ENCODE measurements at places on chromosomes 7 and 10.

GRCh38 chr10:15558136-15558535 lies 161.6 kb downstream of the ITGA8 start:
- H3K27me3 ChIP-seq: no peaks in the 10 kb centered on the region
- no peaks in the 10 kb centered on the region for H3K36me3 ChIP-seq
- H3K4me3 ChIP-seq: no peak overlapping the region
- no peak for DNase-seq

DNA sequence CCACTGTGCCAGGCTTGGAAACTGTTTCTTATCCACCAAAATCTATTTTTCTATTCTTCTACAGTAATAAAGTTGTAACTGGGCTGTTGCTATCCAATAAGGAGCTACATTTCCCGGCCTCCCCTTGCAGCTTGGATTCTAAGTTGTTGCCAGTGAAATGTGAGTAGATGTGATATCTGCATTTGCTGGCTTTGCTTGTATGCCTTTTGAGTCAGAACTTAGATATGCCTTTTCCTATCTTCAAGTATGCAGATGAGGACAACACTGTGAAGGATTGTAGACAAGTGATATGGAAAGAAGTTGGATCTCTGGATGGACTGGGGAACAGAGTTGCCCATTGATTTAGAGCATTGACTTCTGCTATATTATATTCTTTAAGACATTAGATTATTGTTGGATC lies 236.9 kb downstream of the REEP3 start:
- no peak for DNase-seq
- H3K27ac ChIP-seq: no peak overlapping the region
- no peaks in the 10 kb centered on the region for H3K27me3 ChIP-seq
- no peak overlapping the region for H3K4me3 ChIP-seq
- no peaks in the 10 kb centered on the region for H3K36me3 ChIP-seq

- no peaks in the 10 kb centered on the region for H3K27me3 ChIP-seq
- no peaks in the 10 kb centered on the region for H3K4me1 ChIP-seq
- DNase-seq: no peak
- H3K4me3 ChIP-seq: no peak overlapping the region
- no peak overlapping the region for H3K27ac ChIP-seq
- H3K36me3 ChIP-seq: no peaks in the 10 kb centered on the region
These were observed 118.6 kb upstream of the CARD11 start for GRCh38 chr7:3162289-3162688.

- peaks cover 6% of the 10 kb centered on the region for H3K4me1 ChIP-seq
- H3K27ac ChIP-seq: peak overlapping the region; percentile 75
- H3K27me3 ChIP-seq: no peaks in the 10 kb centered on the region
- H3K36me3 ChIP-seq: no peaks in the 10 kb centered on the region
- peak; percentile 59 for DNase-seq
These were observed 20.2 kb downstream of the SLC16A12 start for GRCh38 chr10:89515031-89515841.

- H3K27me3 ChIP-seq: no peaks in the 10 kb centered on the region
- H3K4me3 ChIP-seq: no peak overlapping the region
- H3K36me3 ChIP-seq: no peaks in the 10 kb centered on the region
- peaks cover 12% of the 10 kb centered on the region for H3K4me1 ChIP-seq
- no peak overlapping the region for H3K27ac ChIP-seq
These were observed 566.1 kb upstream of the NRP1 start for GRCh38 chr10:33900596-33900995.

DNA sequence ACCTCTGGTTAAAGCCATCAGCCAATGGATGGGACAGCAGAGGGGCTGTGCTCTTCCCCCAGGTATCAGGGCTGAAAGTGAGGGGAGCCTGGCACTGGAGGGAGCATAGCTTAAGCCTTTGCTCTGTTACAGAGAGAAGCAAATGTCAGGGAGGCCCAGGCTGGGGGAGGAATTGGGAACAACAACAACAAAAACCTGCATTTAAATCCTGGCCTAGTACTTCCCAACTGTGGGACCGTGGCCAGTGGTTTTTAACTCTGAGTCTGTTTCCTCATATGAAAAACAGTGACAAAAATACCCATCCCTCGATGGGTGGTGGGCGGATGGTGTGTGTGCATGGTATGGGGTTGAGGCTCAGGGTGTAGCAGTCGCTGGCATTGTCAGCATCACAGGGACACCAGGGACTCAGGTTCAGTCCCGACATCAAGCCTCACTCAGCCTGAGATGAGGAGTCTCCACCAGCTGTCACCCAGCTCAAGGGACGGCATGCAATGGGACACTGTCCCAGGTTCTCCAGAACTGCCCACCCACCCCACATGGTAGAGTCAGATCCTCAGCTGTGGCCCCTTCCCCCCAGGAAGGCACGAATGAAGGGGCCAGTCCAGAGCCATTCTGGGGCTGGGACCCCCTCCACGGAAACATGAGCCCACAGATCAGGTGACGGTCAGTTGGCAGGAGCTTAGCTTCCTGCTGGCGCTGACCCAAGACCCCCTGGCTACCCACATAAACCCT lies 74.5 kb downstream of the AFAP1L2 start:
- no peaks in the 10 kb centered on the region for H3K36me3 ChIP-seq
- no peak overlapping the region for H3K27ac ChIP-seq

DNA sequence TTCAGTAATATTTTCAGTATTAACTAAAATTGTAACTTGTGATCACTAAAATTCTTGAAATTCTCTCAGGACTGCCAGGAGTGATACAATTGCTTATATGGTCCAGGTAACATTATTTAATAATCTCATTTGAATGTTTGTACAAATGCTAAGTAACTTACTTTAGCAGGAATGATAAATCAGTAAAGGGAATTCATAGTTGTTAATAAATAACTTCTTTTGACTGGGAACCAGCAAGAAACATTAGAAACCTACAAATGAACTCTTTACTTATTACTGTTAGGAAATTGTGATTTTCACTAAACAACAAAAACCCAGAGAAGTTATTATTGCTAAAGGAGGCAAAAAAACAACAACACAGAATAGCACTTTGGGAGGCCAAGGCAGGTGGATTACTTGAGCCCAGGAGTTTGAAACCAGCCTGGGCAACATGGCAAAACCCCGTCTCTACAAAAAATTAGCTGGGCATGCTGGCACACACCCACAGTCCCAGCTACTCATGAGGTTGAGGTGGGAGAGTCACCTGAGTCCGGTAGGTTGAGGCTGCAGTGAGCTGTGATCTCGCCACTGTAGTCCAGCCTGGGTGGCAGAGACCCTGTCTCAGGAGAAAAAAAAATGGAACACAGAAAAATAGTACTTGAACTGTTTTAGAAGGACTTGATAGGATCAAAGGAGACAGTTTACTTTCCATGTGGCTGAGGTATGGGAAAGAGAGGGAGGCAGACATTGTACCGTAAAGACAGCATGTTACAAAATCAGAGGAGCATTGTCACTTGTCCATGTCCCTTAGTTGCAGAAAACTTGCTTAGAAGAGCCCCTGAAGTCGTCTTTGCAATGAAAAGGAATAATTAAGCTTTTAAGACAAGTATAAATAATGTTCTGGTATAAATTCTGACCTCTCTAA lies 53.1 kb downstream of the SHOC2 start:
- H3K36me3 ChIP-seq: no peaks in the 10 kb centered on the region
- H3K4me1 ChIP-seq: no peaks in the 10 kb centered on the region
- H3K27me3 ChIP-seq: no peaks in the 10 kb centered on the region
- H3K4me3 ChIP-seq: no peak overlapping the region
- DNase-seq: no peak

DNA sequence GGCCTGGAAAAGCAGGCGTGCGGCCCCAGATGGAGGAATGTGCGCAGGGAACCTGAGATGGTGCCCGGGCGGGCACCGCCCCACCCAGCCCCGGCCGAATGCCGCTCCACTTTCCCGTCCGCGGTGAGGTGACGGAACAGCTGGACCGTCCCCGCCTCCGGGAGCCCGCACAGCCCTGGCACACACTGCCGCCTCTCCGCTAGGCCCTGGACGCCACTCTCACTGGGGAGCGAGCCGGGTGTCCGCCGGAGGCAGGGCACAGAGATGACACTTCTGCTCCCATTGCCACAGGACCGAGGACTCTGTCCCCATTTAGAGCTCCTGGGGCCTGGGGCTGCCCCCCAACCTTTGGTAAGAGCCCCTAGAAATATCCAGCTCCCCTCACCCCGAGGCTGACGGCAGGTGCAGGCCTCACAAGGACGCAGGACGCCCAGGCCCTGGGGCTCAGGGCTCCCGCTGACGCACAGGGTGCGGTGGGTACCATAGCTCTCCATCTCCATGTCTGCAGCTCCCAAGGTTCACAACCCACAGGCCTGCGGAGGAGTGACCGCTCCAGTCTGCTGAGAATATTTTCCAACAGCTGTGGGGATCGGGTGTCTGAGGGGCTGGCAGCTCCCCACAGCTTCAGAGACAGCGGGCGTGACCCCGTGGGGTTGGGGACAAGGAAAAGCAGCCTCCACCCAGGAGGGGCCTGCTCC lies 52.2 kb upstream of the PDGFA start:
- H3K27ac ChIP-seq: no peak overlapping the region
- H3K4me3 ChIP-seq: no peak overlapping the region
- no peaks in the 10 kb centered on the region for H3K36me3 ChIP-seq
- DNase-seq: peak; percentile 21

- H3K27ac ChIP-seq: no peak overlapping the region
- no peak overlapping the region for H3K4me3 ChIP-seq
- H3K27me3 ChIP-seq: no peaks in the 10 kb centered on the region
These were observed 29.5 kb downstream of the PLXDC2 start for GRCh38 chr10:19845503-19846368.

- no peak overlapping the region for H3K4me3 ChIP-seq
- no peaks in the 10 kb centered on the region for H3K27me3 ChIP-seq
- DNase-seq: no peak
- peaks cover 65% of the 10 kb centered on the region for H3K4me1 ChIP-seq
- no peak overlapping the region for H3K27ac ChIP-seq
These were observed 225.7 kb downstream of the ARHGAP12 start for GRCh38 chr10:31702954-31703353.

DNA sequence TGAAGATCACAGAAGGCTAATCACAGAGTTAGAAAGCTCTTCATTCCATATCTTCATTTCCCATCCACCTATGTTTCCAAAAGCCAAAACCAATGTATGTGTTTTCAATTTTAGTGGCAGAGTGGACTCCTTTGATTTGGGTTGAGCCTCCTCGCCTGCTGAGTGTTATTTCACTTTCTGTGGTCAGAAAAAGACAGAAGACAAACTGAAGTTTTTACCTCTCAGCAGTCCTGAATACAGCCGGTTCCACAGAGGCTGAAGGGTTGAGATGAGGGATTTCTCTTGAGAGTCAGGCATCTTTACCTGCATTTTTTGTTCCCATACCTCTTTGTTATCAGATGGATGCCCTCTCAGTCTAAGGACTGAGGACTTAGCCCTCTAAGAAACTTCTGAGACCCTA lies 659.6 kb downstream of the CCSER2 start:
- no peak for DNase-seq
- no peaks in the 10 kb centered on the region for H3K4me1 ChIP-seq
- no peaks in the 10 kb centered on the region for H3K27me3 ChIP-seq
- H3K36me3 ChIP-seq: no peaks in the 10 kb centered on the region

GRCh38 chr7:98107313-98107721 lies 655 bp downstream of the LMTK2 start:
- DNase-seq: no peak
- no peaks in the 10 kb centered on the region for H3K36me3 ChIP-seq
- H3K27ac ChIP-seq: peak overlapping the region; percentile 88
- H3K4me1 ChIP-seq: peaks cover 26% of the 10 kb centered on the region

DNA sequence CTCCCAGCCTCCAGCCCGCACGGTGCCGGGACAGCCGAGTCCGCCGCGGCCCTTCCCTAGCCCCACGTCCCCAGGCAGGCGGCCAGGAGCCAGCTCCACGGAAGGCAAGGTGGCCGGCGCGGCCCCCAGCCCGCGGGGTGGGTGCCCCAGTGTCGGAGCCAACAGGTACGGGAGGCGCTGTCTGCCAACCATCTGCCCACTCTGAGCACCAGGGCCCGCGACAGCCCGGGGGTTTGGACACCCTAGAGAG lies 75.8 kb downstream of the CALN1 start:
- H3K36me3 ChIP-seq: no peaks in the 10 kb centered on the region
- DNase-seq: no peak
- peaks cover 22% of the 10 kb centered on the region for H3K27me3 ChIP-seq
- no peak overlapping the region for H3K4me3 ChIP-seq

Data from heart left ventricle (tissue), 16 donors.